ENCODE measurements at places on chromosomes 5 and 9.

DNA sequence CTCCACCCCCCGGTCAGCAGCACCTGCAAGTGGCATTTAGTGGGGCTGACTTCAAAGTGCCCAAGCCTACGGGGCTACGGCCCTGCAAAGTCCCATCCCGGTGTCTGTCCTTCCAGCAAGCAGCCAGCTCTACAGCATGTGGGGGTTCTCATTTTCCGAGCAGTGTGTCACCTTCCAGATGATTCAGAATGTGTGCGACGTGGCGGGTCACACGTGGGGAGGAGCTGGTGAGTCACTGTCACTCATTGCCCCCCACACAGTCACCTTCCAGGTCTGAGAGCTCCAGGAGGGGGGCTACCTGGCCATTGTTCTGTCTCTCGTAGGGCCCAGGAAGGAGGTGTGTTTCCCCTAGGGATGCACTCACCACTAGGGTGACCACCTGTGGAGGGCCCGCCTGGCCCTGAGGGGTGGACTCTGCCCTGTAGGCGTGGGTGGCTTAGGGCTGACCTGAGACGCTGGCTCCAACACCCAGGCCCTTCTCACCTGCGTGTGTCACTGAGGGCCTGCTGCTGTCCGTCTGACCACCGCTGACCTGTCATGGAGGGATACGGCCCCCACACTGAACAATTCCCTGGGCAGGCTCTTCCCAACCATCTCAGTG, 70.2 kb downstream of the SEMA4D start:
- no peak for DNase-seq

- no peak for DNase-seq
Observed at GRCh38 chr9:125343518-125344275, 82.1 kb downstream of the GAPVD1 start.

- DNase-seq, result no peak
Observed at GRCh38 chr9:36878986-36879982, 154.8 kb downstream of the PAX5 start.

DNA sequence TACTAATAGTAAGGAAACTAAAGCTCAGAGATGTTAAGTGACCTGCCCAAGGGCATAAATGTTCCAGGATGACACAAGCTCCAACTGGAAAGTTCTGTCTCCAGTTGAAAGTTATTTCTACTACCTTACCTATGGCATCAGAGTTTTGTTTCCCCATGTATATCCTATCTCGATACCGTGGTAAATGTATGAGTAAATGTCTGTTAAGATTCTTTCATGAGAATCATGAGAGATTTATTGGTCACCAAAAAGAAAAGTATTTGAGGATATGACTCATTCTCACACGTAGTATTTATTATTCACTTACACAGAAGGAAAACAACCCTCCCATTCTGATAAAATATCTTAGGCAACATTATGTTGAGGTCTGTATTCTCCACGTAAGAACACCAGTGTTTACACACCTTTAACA, 11.1 kb upstream of the SHOC1 start:
- DNase-seq, result no peak

- DNase-seq, result no peak
Observed at GRCh38 chr5:6759401-6759800, 46.2 kb downstream of the TENT4A start.

DNA sequence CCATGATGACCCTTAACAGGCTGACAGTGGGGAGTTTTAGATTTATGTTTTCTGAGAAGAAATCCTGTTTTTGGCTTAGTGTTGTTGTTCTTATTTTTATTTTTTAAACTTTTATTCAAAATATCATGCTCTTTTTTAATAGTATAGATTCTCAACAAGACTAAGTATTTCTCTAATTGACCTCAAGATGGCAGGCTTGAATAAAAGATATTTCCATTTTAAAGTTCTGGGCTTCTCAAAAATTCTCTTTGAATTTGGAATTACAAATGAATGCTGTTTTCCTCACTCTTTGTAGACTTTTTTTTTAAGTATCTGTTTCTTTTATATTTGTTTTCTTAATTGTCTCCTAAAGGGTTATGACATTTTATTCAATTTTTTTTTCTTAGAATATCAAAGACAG, 50.0 kb upstream of the SH3GL2 start:
- no peak for DNase-seq

GRCh38 chr9:131289301-131290035, at the start of gene PLPP7:
TSS of gene PLPP7 (plus strand) at chr9:131289723. CDS start at chr9:131289998, 275 bp downstream.
- peak; percentile 89 for DNase-seq

DNA sequence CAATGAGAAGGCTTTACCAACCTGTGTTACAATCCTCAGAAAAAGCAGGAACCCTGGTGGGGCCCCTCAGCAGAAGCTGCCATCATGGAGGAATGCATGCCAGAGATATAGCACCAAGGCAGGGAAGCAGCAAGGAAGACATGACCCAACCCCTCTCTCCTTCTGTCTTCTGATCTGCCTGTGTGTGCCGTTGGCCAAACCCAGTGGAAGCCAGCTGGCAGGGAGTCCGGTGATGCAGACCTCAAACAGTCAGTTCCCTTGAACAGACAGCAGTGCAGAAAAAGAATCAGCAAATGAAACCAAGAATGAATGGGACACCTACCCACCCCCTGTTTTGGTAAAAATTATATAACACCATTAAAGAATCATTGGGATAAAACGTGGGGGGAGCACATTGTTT, 234.2 kb downstream of the ZNF608 start:
- peak; percentile 34 for DNase-seq

DNA sequence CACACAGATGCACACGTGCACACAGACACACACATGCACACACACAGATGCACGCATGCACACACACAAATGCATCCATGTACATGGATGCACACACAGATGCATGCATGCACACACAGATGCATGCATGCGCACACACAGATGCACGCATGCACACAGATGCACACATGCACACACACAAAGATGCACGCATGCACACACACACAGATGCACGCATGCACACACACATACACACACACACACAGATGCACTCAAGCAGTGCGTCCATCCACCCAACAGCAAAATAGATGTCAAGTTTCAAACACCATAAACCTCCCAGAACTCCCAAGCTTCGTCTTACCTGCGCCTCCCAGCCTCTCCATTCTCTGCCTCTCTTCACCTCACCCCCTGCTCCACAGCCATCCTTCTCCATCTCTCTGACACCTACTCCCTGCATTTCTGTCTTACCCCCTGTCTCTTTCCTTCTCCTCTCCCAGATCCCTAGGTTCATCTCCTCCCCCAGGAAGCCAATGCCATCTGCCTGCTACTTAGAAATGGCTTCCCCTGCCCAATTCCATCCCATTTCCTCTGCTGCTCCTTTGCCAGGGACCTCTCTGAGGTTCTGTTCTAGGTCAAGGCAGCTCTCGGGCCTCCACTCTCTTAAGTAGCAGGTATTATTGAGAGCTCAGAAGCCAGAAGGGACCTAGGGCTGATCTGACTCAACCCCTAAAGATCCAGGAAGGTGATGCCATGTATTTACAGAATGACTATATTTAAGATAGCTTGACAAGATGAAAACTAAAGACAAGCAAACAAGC, 297.2 kb downstream of the MED10 start:
- DNase-seq, result no peak

DNA sequence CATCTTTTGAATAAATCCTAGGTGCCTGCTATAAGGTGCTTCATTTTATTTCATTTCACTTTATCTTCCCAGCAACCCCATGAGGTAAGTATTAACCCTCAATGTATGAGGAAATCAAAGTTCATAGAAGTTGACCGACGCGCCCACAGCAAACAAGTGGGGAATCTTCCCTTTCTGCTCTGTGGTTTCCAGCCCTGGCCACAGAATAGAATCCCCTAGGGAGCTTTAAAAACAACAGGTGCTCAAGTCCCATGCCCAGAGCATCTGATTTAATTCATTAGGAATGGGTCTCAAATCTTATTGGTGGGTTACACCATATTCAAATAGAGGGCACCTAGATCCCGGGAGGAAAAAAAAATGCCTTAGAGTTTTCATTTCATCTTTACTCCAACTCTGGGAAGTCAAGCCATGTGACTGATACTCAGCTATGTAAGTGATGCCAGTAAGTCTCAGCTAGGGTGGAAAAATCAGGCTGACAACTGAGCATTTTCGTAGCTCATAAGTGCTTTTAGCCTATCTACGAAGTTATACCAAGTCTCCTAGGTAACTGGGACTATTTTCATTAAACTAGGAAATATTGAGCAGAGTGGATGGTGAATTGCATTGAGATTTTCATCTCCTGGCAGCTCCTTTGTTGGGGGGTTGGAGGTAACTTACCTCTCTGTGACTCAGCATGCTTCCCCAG, 353.4 kb upstream of the SLC30A5 start:
- DNase-seq, result peak; percentile 64

- no peak for DNase-seq
Observed at GRCh38 chr9:10127867-10128266, 484.9 kb downstream of the PTPRD start.

- DNase-seq, result no peak
Observed at GRCh38 chr9:36357639-36358038, 42.4 kb downstream of the RNF38 start.
